AG08396 (cell line): ENCODE measurements at places on chromosomes 7 and 10.
A peak's percentile ranks its signal among the peaks of the same experiment; 100 is the strongest.

GRCh38 chr7:26409661-26410547, 118.2 kb downstream of the SNX10 start:
- no peak for DNase-seq

- peak; percentile 73 for DNase-seq
Measured at GRCh38 chr10:73650537-73651331, 5.1 kb downstream of the SYNPO2L start.

DNA sequence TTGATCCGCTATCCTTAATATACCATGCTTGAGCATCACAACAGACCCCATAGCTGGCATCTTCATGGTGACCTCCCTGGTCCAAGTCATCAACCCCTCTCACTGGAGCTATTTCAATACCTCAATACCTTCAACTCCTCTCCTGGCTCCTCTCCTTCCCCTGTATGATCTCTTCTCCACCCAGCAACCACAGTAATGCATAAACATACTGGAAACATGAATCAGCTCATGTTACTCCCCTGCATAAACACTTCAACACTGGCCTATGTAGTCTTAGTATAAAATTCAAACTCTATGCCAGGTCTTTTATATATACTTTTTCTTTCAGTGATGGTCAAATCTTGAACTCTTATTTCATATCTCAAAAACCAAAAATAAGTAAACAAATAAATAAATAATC, 31.8 kb upstream of the TMEM273 start:
- DNase-seq, result peak; percentile 54

DNA sequence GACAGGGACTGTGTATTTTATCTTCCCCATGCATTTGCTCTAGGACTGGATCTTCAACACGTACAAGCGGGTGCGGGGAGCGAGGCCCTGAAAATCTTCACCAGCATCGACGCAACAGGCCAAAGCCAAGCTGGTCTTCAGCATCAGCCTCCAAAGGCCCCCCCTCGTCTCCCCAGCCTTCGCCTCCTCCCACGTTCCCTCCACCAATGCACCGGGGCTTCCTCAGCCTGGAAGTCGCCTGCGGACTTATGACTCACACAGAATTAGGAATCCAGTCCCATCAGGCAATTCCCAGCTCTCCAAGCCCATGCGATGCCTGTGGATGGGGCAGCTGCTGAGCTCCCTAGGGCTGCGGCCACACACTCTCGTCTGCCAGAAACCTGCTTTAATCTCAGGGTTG, 36.3 kb upstream of the RNF32 start:
- DNase-seq, result no peak

DNA sequence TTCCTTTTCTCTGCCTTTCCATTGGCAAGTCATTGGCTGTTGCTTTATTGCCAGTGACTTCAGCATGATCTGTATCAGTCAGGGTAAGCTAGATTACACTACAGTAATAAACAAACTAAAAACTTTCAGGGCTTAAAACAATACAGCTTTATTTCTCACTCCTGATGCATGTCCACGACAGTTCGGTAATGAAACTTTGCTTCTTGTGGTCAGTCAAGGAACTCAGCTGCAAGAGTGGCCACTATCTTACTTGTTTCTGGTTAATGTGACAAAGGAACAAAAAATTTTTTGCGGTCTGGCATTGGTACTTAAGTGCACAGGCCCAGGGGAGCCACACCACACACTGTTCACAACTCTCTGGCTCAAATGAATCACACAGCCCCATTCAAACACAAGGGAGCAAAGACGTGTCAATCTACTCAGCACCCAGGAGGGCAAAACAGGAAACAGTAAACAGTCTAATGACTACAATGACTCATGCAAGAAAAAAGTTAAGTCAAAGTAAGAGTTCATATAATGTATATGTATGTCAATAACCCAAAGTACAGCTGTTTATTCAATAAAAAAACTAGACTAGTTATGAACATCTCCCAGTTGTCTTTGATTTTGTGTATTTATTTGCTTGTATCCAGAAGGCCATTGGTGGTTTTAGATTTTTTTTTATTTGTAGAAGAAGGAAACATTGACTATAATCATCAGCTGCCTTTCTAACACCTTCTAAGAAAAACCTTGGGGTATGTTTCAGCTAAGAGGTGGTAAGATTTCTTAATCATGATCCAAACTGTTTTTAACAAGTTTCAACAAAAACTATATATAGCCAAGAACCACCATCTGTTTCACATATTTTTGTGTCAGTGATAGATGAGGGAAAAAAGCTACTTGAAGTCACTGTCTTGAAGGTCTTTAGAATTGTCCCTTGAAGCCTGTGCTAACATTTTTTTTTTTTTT, 134.4 kb upstream of the FAM3C start:
- peak; percentile 29 for DNase-seq

DNA sequence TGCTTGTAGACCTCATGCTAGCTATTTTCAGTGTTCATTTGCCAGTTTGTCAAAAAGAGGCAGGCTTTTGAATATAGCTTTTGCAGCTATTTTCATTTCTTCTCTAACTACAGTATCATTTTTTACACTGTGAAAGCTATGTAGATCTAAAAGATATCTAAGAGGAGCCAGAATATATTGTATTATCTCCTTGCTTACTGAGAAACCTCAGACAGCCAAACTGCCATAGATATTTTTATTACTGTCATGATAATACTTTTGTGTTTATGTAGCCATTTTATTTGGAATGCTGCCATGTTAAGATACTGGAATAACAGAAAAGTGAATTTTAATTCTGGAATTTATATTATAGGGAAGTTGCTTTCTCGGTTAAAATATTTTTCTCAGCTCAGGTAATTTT, 37.2 kb downstream of the ANKIB1 start:
- DNase-seq, result no peak

DNA sequence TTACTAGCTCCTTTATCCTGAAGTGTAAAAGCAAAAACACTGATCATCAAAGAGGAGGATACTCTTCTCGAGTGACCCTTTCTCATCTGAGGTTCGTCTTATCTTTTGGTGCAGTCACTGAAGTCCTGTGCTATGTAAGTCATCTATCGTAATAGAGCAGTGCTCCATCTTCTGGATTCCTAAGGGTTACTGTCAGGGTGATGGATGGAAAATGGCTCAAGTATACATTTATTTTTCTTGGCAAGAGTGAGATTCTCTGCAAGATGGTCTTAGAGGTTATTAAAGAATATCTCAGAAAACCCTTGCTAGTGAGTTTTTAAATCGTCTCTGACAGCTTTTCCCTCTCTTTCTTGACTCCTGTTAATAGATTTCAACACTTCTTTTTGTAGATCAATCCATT, 12.4 kb downstream of the PRKG1 start:
- DNase-seq, result no peak

- no peak for DNase-seq
Measured at GRCh38 chr7:138154661-138155060, 78.4 kb downstream of the AKR1D1 start.

GRCh38 chr10:124142960-124143359, 49.6 kb upstream of the CHST15 start:
- no peak for DNase-seq

GRCh38 chr7:91345449-91345848, 81.2 kb downstream of the FZD1 start:
- DNase-seq, result no peak

DNA sequence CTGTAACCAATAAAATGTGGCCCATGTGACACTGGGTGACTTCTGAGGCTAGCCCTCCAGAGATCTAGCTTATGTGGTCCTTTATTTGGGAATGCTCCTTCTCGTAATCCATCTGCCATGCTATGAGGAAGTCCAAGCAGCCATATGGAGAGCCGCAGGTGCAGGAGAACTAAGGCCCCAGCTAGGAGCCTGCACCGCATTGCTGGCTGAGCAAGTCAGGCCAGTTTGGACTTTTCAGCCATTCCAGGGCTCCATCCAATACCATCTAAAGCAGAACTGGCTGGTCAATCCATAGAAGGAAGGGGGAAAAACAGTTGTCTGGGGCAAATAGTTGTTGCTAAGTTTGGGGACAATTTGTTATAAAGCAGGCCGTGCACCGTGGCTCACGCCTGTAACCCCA, 32.6 kb downstream of the KLRG2 start:
- DNase-seq, result no peak

DNA sequence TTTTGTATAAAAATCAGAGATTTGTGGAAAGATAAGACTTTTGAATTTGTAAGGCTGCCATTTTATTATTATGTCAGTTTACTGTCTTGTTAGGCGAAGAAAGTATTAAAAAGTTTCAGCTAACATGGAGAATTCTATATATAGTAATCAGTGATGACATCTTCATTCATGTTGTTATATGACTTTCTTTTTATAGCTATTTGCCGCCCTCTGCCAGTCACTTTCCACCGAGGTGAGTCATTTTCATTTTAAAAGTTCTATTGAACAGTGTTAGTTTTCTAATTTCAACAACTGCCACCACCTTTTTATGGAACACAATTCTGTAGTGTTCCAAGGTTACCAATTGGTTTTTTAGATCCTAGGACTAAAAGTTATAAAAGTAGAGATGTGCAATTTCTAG, 11.8 kb downstream of the CUTC start:
- no peak for DNase-seq

DNA sequence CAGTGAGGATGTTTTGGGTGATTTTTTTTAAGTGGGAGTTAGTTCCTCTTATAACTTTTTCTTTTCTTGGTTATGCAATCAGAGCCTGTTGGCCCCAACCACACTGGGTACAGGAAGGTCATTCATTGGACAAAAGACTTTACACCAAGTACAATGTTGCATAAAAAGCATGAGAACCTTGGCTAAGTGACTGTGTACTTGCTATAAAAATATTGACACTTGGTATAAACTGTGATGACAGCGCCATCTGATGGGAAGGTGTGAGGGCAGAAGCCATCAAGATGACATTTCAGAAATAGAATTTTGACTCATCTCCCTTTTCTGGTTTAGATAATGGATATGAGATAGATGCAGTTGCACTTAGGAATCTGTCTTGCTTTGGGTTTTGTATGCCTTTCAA, 126.4 kb upstream of the CCDC6 start:
- DNase-seq, result peak; percentile 20

DNA sequence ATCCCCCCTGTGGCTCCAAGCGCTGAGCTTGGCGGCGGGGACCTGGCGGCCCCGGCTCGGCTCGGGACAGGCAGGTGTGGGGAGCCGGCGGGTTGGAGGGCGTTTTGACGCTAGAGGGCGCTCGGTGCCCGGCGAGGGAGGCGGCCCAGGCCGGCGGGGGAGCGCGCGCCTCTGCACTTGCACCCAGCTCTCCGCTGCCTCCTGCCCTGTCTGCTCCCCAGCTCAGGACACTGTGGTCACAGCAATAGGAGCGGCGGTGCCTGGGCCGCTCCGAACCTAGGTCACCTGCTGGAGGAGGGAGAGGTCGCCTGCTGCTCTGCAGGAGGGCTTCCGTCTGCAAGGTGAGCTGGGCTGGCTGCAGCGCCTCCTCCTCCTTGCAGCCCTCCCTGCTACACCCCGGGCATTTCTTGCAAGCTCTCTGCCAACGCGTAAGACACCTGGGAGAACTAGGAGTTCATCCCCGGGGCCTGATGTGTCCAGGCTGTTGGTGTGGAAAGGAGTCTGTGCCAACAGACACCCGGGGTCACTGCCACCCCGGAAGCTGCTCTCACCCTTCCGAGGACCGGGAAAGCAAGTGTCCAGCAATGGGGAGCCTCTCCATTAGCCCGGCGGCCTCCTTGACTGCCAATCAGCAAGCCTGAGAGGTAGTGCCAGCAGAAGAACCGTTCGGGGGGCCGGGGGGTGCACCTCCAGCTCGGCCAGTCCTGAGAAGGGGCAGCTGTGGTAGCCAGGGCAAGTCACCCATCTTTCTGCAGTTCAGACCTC, 620.4 kb downstream of the GALNT17 start:
- DNase-seq, result peak; percentile 71

GRCh38 chr7:129951226-129952085, 1.3 kb downstream of the UBE2H start:
- DNase-seq, result no peak

DNA sequence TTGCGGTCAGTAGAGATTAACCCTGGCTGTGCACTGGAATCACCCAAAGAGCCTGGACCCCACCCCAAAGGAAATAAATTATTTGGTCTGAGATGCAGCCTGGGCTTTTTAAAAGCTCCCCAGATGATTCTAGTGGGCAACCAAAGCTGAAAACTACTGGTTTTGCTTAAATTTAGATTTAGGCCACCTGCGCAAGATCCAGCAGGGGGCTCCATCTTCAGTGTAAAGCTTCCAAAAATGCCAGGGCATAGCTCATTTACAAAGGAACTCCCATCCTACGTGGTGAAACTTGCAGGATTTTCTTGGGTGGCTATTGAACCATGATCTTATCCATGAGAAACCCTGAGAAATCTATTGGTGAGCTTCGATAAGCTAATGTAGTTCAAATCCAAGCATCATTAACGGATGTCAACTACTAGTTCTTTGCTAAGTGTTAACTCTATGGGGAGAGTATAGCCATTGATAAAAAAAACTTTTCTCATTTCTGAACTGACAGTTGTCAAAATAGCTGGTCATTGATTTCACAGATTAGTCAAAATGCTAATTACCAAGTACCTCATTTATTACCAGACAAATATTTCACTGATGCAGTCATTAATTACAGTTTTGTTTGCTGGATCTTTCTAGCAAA, 315.3 kb downstream of the LHFPL3 start:
- DNase-seq, result peak; percentile 27

DNA sequence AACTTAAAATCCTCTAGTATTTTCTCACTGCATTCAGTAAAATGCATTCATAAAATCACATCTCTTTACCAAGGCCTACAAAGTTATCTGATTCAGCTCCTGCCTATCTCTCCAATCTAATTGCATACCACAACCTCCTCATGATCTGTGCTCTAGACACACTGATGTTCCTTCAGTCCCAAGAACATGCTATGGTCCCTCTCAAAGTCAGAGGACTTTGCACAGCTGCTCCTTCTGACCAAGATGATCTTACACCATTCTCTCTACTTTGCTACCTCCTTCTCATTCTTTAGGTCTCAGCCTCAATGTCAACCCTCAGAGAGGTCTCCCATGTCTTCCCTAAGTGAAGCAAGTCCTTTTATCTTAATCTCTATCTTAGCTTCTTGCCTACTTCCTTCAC, 45.5 kb downstream of the CAV1 start:
- no peak for DNase-seq

- DNase-seq, result no peak
Measured at GRCh38 chr7:29723599-29723998, 82.7 kb upstream of the WIPF3 start.

DNA sequence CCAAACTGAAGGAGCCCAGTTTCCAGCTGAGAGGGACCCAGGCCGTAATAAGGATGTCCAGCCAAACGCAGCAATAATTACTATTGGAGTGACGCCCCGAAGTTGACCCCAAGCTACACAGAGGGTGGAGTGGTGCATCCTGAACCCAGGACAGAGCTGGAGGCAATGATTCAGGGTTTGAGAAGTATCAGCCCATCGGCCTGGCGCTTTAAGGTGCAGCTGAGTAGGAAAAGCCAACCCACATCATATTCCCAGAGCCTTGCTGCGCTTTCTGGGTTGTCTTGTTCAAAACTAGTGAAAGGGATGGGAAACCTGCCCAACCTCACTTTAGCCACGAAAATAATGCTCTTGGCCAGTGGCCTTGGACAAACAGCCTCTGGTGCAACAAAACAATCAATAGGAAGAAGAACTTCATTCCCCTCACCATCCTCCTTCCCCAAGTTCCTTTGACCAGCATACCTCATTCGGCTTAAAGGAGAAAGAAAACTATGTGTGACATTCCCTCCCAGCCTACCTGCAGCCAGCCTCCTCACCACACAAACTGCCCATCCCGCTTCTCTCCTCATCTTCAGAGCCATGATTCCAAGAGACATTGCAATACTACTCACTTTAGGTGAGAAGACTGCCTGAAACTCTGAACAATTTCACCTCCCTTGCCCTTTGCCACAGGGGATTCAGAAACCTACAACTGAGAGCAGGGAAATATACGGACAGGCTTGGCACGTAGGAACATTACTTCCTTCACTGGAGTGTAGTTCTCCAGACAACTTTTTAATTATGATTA, 217.2 kb upstream of the MKLN1 start:
- DNase-seq, result peak; percentile 45

- no peak for DNase-seq
Measured at GRCh38 chr10:99573790-99574189, 41.0 kb downstream of the NKX2-3 start.
